Erythroblast (primary cell): ENCODE measurements at places on chromosomes 2 and 18.

GRCh38 chr2:128260239-128261138 lies 58.2 kb downstream of the HS6ST1 start:
- no peak for DNase-seq

DNA sequence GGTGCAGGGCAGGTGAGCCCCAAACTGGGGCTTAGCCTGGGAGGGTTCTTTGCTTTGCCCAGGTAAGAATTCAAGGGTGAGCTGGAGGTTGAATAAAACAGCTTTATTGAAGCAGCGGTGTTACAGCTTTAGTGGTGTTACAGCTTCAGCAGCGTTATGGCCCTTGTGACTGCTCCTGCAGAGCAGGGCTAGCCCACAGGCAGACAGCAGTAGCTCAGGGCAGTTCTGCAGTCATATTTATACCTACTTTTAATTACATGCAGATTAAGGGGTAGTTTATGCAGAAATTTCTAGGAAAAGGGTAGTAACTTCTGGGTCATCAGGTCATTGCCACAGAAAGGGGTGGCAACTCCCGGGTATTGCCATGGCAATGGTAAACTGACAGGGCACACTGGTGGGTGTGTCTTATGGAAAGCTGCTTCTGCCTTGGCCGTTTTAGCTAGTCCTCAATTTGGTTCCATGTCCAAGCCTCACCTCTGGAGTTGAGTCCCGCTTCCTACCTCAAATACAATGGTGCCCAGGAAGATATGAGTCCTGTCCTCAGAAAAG lies 78.2 kb downstream of the THNSL2 start:
- DNase-seq: peak; percentile 35

GRCh38 chr2:225112362-225113126 lies 70.3 kb upstream of the DOCK10 start:
- DNase-seq: no peak

DNA sequence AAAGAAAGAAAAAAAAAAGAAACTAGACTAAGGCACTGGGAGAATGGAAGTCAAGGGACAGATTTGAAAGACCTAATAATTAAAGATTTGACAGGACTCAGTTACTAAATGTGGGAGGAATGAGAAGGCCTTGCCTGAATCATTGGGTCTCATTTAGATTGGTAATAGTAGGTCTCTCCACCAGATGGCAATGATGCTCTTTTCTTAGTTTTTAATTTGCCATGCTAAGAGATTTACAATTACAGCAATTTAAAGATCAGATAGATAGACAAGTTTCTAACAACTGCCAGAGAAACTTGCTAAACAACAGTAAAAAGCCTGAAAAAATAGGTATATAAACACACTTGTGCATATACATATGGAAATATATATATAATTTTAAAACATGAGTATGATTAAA lies 153.0 kb downstream of the TMEM247 start:
- peak; percentile 57 for DNase-seq

DNA sequence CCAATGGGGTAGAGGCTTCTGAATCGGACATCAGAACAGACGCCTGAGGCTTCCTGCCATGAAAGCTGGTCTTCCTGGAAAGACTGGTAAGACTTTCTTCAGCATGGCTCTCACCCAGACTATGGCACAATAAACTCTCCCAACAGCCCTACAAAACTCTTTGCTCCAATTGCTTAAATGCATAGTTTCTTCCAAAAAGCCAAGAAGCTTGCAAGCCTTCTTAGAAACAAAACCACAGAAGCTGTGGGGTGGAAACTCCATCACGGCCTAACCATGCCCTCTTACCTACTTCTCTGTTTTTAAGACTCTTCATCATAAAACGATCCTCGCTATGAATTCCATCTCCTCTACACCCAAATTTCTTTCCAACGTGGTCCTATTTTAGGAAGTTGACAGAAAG lies 48.2 kb downstream of the PAX8 start:
- no peak for DNase-seq

DNA sequence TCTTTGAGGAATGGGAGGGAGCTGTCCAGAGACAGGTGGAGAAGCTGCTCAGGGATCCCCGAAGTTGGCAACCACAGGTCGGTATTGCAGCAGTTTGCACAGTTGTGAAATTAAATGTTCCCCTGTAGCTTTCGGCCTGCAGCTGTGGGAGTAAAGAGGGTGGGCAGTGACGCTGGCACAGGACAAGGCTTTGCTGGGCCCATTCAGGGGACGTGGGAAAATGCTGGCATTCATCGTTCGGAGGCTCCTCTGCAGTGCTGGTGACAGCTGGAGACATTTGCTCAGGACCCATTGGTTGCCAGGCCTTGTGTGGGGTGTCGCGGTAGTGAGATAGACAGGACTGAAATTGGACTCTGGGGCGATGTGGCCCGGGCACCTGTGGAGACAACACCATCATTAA lies 173.7 kb downstream of the MYCN start:
- no peak for DNase-seq

GRCh38 chr2:207833251-207833751 lies 63.6 kb upstream of the FZD5 start:
- DNase-seq: no peak

DNA sequence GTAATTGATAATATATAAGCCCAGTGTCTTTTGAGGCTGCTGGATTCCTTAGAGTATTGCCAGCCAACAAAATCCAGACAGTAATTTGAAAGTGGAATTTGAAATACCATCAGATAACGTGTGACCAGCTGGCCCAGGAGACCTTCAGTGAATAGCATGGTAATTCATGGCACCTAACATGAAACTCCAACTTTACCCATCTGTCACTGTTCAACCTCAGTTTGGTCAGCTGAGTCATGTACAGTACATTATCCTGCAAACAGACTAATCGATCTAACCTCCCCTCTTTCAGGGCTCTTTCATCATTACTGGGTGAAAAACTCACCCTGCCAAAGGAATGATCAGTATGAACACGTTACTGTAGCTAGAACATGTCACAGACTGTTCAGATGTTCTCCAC lies 230.6 kb downstream of the DOK6 start:
- no peak for DNase-seq

- DNase-seq: no peak
Measured at GRCh38 chr2:150214626-150215025, 272.8 kb downstream of the RND3 start.

- DNase-seq: no peak
Measured at GRCh38 chr18:31099450-31100230, 2.6 kb downstream of the DSC2 start.

GRCh38 chr2:137947032-137947727 lies 17.1 kb upstream of the HNMT start:
- no peak for DNase-seq
